ENCODE measurements at places on chromosomes 1 and 21.
A peak's percentile ranks its signal among the peaks of the same experiment; 100 is the strongest.

DNA sequence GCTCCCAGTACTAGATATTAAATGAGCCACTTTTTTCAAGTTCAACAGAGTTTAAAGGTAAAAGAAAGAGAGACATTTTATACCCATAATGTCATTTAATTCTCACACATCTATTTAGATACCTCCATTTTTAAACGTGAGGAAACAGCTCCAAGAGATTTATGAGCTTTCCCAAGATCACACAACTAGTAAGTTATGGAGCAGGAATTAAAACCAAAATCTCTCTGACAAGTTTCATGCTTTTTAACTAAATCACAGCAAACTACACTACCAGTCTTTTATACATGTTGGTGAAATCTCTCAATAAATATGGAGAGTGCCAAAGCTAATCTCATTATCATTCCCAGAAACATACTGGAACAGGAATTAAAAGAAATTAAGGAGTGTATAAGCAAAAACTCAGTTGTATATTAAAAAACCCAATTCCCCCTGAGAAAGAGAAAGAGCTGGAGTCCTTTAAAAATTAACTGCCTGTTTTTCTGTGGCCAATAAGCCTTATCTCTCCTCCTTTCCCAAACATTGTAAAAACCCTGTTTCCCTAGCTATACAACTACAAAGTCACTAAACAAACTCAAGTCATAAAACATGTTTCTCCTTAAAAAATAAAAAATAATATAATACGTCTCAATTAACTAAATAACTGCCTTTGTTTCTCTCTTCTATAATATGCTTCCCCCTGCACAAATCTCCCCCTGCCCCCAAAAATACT lies 26.7 kb upstream of the THEM4 start:
- DNase-seq: no peak

DNA sequence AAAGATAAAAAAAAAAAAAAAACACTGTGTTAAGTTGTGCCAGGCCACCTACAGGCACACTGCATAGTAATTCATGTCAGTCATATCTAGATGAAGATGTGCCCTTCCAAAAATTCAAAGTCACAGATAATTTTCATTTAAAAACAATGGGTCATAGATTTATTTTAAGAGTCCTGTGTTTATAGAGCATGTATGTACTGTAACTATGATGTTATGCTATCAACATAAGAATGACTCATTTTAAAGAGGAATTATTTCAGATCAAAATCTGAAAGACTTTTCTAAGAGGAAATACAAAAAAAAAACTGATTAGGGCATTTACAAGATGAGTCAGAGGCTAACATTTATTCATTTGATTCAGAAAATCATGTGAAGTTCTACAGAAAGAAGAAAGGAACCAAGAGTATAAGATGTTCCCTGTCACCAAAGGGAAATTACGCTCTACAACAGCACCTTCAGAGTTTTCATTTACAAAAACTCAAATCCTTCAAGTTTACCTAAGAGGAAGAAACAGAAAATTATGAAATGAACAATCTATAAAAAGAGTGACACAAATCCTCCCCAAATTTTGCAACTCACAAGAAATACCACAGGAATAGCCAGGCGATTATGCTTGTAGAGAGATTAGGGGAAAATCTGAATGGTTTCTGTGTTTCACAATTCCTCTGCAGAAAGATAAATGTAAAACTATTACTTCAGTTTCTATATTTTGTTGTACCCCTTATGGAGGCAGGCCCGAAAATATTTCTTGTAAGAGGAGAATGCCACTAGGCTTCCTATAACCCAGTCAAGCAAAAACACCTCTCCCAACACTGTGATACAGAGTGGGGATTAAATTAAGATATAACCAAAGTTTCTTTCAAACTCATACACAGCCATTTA lies 13.8 kb downstream of the TP53BP2 start:
- DNase-seq: no peak

- DNase-seq: no peak
Measured at GRCh38 chr1:10399444-10399941, 629 bp downstream of the PGD start.

- DNase-seq: no peak
Measured at GRCh38 chr21:27812279-27812678, 845.4 kb upstream of the ADAMTS5 start.

- DNase-seq: no peak
Measured at GRCh38 chr1:41455479-41456332, 28.8 kb downstream of the EDN2 start.

- DNase-seq: no peak
Measured at GRCh38 chr1:10724511-10724910, 71.9 kb downstream of the CASZ1 start.

- DNase-seq: no peak
Measured at GRCh38 chr1:167456926-167457325, 61.4 kb downstream of the CD247 start.

DNA sequence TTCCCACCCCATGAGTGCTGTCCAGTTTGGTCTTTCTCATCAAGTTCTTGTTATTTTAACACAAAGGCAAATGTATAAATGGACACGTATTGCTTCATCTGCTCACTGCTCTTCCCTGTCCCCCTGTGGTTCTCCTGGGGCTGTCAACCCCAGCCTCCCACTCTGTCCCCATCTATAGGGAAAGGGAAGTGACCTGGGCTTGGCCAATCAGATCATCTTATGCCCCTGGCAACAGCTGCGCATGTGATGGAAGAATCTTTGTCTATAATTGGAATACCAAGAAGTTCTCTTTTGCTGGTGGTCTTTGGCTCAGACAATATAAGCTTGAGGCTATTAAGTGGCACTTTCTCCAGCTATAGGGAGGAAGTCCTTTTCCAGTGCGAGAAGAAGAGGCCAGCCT lies 4.7 kb upstream of the CCSAP start:
- DNase-seq: no peak

- DNase-seq: no peak
Measured at GRCh38 chr1:101278238-101278637, 41.4 kb downstream of the S1PR1 start.

DNA sequence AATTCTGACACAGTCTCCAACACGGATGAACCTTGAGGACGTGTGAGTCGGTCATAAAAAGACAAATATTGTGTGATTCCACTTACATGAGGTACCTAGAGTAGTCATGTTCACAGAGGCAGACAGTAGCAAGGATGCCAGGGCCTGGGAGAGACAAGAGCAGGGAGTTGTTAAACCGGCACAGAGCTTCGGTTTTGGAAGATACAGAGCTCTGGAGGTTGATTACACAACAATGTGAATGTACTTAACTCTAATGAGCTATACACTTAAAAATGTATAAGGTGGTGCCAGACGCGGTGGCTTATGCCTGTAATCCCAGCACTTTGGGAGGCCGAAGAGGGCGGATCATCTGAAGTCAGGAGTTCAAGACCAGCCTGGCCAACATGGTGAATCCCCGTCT lies 37.8 kb upstream of the NEK2 start:
- DNase-seq: peak; percentile 23

DNA sequence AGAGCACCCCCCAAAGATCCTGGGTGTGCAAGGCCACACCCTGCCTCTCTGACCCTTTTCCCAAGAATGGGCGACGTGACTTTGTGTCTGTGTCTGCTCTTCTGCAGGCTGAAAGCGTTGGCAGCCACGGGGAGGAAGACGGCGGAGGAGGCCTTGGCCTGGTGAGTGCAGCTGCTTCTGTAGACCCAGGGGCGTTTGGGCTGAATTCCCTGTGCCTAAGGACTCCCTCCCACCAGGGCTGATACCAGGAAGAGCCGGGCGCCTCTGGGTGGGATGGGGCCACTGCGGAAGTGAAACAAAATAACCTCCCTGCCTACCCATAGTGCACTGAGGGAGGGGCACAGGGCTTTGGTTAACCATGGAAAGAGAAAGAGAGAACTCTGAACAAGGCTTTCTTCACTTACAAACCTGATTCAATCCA lies 2.5 kb downstream of the UBASH3A start:
- DNase-seq: no peak

DNA sequence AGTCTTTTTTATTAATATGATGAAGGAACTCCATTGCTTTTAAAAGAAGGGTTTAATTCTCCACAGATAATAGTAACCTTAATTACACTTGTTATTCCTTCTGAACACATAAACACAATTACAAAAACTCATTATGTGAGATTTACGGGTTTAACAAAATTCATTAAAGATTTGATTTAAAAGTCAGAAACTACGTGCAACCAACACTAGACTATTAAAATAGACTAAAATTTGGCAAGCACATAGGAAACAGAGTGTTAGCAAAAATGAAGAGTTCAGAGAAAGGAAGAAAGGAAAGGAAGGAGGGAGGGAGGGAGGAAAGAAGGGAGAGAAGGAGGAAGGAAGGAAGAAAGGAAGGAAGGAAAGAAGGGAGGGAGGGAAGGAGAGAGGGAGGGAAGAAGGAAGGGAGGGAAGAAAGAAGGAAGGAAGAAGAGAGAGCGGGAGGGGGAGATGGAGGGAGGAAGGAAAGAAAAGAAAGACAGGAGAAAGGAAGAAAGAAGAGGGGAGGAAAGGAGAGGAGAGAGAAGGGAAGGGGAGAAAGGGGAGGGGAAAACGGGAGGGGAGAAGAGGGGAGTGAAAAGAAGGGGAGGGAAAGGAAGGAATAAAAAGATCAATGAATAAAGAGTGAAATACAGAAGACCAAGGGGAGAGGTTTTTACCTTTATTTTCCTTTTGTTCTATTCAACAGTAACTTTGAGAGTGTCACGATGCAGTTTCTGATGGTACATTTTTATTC lies 123.4 kb upstream of the LYPLAL1 start:
- DNase-seq: no peak

DNA sequence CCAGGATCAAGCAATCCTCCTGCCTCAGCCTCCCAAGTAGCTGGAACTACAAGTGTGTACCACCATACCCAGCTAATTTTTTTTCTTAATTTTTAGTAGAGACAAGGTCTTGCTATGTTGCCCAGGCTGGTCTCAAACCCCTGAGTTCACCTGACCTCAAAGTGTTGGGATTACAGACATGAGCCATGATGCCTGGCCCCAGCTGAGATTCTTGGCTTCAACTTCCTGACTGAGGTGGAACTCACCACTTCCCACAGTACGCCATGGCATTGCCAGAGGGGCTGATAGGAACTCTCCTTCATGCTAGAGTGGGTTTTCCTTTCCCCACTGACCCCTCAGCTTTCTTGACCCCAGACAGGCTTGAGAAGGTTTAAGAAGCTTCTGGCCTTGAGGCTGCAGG lies 251.0 kb upstream of the CSF3R start:
- DNase-seq: no peak

- no peak for DNase-seq
Measured at GRCh38 chr1:174174461-174175329, 15.4 kb downstream of the RABGAP1L start.

- DNase-seq: no peak
Measured at GRCh38 chr1:40708750-40709099, 17.2 kb downstream of the NFYC start.

- no peak for DNase-seq
Measured at GRCh38 chr1:184747089-184747955, 7.3 kb downstream of the EDEM3 start.

GRCh38 chr1:119186471-119186870 lies 46.0 kb upstream of the WARS2 start:
- DNase-seq: no peak

DNA sequence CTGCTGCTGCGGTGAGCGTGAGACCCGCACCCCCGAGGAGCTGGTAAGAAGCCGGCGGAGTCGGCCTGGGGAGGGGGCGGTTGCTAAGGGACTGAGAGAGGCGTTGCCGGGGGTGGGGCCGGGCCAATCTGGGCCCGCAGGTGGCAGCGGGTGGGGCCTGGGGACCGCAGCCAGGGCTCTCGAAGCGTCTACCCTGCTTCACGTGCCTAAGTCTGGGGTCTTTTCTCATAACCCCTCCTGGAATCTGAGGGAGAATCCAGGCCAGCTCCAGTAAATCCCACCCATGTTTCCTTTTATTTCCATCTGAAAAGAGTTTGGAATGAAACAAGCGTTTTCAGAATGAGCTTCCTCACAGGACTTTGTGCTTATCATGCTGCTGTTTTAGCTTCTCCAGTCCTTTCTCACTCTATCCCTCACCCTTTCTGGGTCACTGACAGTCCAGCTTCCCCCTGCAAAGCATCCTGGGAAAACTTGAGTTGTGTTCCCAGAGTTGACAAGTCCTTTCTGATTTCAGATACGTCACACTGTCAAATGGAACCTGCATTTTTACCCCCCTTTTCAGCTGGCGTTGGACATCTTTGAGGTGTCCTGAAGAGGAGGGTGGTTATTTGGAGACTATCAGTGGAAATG lies 431 bp downstream of the CLCN6 start:
- DNase-seq: peak; percentile 63

- DNase-seq: peak; percentile 91
Measured at GRCh38 chr1:201649761-201650622, 111.1 kb downstream of the NAV1 start.

DNA sequence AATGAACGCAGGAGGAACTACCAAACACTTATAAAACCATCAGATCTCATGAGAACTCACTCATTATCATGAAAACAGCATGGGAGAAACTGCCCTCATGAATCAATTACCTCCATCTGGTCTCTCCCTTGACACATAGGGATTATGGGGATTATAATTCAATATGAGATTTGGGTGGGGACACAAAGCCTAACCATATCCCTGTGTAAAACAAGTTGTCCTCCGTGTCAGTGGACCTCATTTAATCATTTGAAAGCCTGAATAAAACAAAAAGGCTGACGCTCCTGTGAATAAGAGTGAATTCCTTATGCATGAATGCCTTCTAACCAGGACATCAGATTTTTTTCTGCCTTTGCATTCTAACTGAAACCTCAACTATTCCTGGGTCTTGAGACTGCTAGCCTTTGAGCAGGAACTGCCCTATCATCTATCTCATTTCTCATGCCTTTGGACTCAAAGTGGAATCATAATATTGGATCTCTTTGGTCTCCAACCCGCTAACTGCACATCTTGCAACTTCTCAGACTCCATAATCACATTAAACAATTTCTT lies 648.8 kb downstream of the ADGRL2 start:
- no peak for DNase-seq

DNA sequence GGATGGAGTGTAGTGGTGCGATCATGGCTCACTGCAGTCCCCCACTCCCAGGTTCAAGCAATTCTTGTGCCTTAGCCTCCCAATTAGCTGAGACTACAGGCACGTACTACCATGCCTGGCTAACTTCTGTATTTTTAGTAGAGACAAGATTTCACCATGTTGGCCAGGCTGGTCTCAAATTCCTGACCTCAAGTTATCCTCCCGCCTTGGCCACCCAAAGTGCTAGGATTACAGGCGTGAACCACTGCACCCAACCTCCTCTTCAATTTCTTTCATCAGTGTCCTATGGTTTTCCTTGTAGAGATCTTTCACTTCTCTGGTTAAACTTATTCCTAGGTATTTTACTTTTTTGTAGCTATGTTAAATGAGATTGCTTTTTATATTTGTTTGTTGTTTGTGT lies 10.7 kb upstream of the MAST2 start:
- DNase-seq: no peak

DNA sequence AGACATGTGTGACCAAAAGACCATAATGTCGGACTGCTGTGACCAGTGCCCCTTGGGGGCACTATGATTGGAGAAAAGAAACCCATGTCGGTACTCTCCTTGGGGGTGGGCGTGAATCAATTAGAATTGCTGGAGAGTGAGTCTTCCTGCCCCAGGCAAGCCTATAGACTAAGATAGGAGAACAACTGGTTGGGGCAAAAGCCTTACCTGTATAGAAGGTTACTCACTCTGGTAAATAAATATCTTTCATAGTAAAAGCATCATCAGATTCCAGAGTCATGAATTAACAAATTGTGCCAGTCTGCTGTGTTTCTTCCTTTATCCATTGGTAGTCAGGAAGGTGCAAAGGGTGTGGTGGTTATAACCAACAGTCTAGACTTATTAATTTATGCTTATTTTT lies 2.9 kb upstream of the PTGFRN start:
- no peak for DNase-seq

GRCh38 chr1:227428803-227429202 lies 110.5 kb upstream of the CDC42BPA start:
- no peak for DNase-seq

Data from endodermal cell (in vitro differentiated cells).